ENCODE measurements at places on chromosomes 7 and 10.

DNA sequence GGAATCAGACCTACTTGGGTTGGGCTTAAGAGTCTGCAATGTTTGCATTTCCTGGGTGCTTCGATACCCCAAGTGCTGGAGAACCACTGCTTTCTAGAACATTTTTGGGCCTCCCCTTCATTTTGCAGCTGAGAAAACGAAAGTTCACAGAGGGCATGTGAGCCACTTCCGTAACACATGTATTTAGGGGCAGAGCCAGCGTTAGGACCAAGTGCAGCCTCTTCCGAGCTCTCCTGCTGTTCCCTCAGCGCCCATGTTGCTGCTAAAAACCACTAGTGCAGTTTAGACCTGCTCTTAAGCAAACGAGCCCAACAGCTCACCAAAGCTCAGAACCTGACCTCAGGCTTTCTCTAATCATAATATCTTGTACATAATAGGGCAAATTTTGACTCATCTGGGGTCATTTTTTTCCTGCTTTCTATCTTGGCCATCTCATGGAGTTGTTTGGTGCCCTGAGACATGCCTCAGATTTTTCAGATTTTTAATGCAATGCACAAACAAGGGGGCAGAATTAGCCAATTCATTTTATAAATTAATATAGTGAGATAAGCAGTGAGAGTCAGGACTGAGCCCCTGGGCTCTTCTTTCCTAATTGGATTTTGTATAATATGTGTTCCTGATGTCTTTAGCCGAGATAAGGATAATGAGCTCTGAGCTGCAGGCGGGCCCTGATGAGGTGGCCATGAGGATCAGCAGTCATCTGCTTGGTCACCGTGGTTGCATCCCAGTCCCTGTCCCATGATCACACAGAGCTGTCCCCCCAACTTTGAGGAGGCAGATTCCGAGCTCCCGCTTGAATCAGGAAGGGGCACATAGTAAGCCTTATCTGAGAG, 12.9 kb downstream of the BAG3 start:
- DNase-seq, result no peak

GRCh38 chr10:132971448-132972148, 29.2 kb upstream of the CFAP46 start:
- no peak for DNase-seq

GRCh38 chr7:27693794-27694193, 31.1 kb upstream of the HIBADH start:
- DNase-seq, result no peak

DNA sequence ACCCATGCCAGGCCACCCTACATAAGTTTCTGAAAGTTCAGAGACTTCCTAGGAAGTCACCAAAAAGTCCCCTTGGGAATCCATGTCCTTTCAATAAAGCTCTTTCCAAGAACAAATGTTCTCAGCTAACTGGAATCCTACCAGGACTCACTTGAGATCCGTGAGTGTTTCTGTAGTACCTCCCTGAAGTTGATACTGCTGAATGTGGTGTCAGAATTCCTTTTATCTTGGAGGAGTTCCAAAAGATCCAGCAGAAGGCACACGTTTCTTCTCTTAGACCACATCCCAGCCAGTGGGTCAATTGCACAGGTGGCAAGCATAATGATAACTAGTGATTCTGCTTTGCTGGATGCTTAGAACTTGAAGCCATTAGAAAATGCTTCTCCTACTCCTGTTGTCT, 689.7 kb upstream of the IGFBP3 start:
- DNase-seq, result no peak

DNA sequence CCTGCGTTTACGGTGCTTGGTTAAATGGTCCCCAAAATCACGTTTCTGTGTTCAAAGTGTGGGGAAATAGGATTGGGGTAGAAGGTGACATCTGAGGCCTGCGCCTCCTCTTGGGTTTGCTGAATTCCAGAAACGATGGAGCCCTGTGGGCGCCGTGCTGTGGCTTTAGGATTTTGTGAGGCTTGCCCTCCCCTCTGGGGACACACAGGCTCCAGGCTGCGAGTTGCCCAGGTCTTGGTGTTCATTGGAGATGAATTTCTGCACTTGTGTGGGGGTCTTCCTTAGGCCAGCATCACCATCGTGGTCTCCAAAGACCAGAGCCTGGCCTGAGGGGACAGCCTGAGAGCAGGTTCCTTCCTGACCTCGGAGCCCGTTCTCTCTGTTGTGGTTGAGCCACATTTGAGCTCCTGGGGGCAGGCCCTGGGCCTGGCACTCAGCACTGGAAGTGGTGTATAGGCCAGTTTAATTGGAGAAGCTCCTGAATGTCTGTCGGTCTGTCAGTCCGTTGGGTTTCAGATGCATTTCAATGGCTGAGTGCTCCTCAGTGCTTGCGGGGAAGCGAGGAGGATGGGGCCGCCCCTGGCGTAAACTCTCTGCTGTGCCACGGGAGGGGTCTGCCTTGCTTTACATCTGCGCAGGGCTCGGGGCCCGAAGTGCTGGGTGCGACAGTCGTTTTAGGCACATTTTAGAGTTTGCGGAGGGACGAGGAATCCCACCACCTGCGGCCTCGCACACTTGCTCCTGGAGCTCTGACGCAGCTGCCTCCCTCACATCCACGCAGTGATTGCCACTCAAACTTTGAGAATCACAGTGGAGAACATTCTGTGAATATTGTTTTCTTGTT, 71.7 kb downstream of the DNAJB6 start:
- DNase-seq, result no peak

DNA sequence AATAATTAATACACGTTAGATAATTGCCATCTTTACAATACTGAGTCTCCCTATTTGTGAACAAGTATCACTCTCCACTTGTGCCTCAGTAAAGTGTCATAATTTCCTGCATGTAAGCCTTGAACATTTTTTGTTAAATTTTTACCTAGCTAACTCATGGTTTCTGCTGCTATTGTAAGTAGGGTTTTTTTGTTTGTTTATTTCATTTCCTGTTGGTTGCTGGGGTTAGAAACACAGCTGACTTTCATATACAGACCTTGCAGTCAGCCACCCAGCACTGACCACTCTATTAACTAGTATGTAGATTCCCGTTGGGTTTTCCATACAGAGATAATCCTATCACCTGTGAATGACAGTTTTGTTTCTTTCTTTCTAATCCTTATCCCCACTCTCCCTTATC, 133.3 kb downstream of the MPP7 start:
- DNase-seq, result no peak

DNA sequence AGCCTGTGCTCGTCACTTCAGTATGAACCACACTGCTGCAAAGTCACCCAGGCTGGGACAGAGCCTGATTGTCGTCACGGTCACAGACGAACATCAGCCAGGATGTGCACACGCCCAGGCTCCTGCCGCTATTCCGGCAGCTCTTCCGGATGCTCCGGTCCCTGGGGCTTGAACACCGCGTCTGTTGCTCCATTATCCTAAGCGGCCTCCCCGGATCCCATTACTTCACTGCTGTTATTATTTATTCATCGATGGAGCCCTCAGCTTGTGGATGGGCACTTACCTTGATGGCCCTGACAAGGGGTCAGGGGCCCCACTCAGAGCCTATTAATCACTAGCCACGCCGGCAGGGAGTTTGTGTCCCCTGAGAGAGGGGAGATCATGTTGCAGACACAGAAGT, 120.8 kb upstream of the PCBD1 start:
- DNase-seq, result no peak
